Renal cortex interstitium (tissue), 15 donors: ENCODE measurements at places on chromosomes 6 and 20.

DNA sequence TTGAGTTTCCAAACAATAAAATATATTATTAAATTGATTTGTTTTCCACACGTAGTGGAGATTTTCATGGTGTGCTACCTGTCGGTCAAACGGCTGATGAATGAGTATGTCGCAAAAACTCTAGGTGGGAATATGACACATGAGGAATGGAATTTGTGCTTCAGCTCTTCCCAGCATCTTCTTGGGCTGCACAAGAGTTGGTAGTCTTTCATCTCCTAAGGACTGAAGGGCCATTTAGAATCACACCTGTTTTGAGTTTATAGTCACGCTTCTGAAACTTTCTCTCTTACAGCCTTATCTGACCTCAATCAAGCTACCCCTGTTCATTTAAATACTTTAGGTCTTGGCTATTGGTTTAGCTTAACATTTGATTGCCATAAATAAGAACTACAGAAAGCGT lies 157.7 kb upstream of the AKAP12 start:
- no peak for DNase-seq

GRCh38 chr6:42729731-42730130 lies 7.3 kb upstream of the PRPH2 start:
- DNase-seq, result no peak

GRCh38 chr6:45592991-45593390 lies 215.3 kb upstream of the SUPT3H start:
- DNase-seq, result no peak

GRCh38 chr20:61953037-61954021 lies 112.4 kb downstream of the TAF4 start:
- no peak for DNase-seq

- no peak for DNase-seq
Observed at GRCh38 chr6:114611696-114612095, 268.9 kb upstream of the HS3ST5 start.

GRCh38 chr20:58985656-58986055 lies 4.6 kb downstream of the NELFCD start:
- no peak for DNase-seq

DNA sequence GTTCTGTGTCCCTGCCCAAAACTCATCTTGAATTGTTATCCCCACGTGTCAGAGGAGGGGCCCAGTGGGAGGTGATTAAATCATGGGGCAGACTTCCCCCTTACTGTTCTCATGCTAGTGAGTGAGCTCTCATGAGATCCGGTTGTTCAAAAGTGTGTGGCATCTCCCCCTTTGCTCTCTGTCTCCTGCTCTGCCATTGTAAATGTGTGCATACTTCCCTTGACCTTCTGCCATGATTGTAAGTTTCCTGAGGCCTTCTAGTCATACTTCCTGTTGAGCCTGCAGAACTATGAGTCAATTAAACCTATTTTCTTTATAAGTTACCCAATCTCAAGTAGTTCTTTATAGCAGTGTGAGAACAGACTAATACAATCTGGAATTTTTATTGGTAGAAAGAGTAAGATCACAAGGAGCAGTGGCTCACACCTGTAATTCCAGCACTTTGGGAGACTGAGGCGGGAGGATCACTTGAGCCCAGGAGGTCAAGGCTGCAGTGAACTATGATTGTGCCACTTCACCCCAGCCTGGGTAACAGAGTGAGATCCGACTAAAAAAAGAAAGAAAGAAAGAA lies 47.1 kb upstream of the SLC22A16 start:
- DNase-seq, result no peak

DNA sequence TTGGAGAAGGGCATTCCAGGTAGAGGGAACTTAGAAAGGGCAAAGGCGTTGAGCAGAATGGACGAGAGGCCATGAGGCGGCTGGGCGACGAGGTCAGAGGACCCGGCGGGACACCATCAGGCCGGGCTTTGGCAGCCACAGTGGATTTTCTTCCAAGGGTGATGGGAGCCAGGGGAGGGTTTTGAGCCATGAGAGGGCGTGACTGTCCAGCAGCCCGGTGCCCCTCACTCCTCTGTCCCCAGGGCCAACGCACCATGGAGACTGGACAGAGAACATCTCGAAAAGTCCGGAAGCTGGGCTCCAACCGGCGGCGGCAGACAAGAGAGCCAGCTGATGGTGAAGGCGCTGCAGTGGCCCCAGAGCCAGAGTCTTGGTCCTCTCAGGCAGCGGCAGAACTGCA lies 6.4 kb downstream of the RAB44 start:
- DNase-seq, result no peak

DNA sequence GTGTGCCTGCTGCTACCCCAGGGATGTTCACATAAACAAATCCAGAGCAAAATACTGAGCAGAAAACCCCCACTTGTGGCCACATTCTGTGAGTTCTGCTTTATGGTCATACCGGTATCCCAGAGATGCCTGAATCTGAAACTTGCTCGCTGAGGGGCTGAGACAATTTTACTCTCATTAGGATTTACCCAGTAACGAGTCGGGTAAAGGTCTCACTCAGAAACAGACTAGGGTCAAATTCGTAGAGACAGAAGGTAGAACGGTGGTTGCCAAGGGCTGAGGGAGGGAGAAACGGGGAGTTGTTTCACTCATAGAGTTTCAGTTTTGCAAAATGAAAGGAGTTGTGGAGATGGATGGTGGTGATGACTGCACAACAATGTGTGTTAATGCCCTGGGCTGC lies 45.4 kb upstream of the NKX2-2 start:
- DNase-seq, result no peak
